Fibroblast of skin of right biceps (primary cell): ENCODE measurements at places on chromosomes 7 and 10.

DNA sequence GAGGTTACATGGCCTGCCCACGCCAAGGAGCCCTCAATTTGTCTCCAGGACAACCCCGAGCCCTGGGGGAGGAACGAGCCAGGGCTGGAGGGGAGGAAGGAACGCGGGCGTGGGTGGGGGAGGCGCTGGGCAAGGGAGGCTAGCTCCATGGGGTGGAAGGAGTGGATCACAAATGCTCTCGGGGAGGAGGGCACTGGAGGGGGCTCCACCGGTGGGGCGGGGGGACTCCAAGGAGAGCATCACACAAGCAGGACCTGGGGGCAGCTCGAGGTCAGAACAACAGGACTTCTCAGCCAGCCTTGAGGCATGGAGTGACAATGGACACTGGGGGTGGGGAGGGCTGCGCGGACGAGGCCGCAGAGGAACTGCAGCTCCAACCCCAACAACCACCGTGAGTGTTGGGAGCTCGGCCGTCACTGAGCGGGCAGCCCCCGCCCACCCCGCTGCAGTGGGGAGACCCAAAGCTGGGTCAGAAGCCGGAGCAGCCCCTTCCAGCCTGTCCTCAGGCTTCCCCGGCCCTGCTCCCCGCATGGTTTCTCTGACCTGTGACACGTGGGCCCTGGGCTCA is 41.1 kb downstream of the STK32C start:
- no peak for DNase-seq

- peak; percentile 88 for DNase-seq
These were observed 545.1 kb downstream of the AUTS2 start for GRCh38 chr7:70143075-70144044.

GRCh38 chr7:8131694-8132605 is 130.0 kb downstream of the ICA1 start:
- DNase-seq, result no peak

- no peak for DNase-seq
These were observed 404 bp upstream of the FMC1 start for GRCh38 chr7:139340808-139341057.

GRCh38 chr10:18260310-18260922 is 120.2 kb downstream of the CACNB2 start:
- no peak for DNase-seq

GRCh38 chr10:68192113-68192512 is 39.8 kb downstream of the ATOH7 start:
- peak; percentile 13 for DNase-seq

DNA sequence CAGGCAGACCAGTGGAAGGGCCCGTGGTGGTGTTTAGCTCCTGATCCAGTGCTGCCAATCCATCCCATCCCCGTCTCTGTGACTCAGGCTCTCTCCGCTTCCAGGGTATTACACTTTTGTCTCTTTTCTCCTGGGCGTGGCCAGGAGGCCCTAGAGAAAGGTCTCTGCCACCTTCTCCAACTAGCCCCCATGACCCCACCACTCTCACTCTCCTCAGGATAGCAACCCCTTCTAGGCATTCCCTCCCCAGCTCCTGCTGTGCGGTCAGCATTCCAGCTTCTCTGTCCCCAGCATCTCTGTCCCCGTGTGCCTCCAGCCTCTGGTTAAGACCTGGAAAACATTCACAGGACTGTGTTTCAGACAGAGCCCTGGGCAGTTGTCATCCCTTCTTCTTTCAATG is 36.2 kb upstream of the R3HCC1L start:
- no peak for DNase-seq

GRCh38 chr7:1969459-1970284 is 263.1 kb downstream of the MAD1L1 start:
- no peak for DNase-seq

DNA sequence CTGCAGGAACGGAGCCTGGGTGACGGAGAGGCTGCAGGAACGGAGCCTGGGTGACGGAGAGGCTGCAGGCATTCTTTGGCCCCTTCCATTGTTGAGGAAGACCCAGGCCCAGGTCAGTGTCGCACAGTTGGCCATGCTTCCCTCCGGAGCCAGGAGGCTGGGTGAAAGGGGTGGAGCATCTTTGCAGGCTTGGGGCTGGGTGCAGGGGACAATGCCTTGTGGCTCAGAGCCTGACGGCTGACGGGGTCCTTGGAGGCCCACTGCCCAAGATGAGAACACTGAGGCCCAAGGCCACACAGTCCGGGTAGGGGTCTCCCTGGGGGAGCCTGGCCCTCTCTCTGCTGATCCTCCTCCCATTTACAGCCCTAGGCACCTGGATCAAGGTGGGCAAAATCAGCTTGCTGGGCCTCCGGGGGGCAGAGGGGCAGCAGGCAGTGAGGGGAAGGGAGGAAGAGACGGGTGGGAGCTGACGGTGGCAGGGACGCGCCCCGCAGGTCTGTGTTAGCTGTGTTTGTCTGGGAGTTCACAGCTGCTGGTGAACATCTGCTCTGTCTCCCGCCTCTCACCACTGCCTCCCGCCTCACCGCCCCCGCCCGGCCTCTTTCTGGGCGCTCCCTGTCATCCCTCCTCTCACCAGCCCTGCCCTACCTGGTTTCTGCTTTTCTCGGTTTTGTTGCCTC is 30.6 kb upstream of the PCBD1 start:
- DNase-seq, result no peak

DNA sequence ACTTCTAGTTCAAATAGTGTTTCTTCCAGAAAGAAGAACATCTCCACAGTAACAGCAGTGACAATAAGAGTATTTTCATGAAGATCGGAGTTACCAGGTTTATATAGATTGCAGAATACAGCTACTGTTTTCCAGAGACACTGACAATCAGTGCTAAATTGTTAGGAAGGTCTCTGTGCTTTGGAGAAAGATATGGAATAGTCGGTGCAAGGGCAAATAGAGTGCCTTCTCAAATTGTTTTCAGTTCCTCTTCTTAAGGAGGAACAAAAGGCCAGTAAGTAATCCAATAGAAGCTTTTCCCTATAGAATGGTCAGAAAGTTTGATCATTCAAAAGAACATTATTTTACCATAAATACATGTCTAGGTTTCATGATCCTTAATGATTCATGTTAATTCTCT is 2.6 kb upstream of the KIAA1217 start:
- no peak for DNase-seq

DNA sequence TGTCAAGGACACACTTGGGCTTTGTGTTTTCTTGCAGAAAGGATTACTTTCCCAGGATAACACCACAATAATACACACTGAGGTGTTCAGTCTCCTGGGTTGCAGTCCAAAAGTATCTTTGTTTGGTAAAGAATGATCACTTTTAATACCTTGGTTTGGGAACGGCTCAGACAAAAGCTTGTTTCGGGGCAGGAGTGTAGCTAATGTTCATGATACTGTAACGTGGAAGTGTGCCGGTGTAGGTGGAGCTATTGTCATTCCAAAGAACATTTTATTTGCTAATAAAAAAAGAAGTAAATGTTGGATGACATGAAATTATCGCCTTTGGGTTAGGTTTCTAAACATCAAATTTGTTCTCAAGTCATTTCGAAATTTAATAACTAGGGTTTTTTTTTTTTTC is 1.2 kb downstream of the EIF4H start:
- no peak for DNase-seq
